ENCODE measurements at places on chromosomes 3 and 15.

DNA sequence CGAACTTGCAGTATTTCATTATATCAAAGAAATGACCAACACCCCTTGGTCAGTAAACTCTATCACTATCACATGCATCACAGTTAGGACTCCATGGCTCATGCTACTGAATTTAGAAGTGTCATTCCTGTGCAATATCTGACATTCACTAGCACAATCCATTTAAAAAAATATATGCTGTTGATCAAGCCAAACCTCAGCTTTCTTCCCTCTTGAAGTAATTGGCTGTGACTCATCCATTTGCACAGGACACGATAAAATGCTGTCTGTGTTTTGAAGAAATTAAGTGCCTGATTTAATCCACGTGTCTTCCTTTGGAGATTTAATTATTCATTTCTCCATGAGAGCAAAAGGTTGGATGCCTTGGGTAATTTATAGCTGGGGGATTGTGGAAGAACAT lies 38.9 kb downstream of the CPNE4 start:
- no peak for DNase-seq

- no peak for DNase-seq
These were observed 326.4 kb downstream of the KBTBD8 start for GRCh38 chr3:67324554-67324953.

DNA sequence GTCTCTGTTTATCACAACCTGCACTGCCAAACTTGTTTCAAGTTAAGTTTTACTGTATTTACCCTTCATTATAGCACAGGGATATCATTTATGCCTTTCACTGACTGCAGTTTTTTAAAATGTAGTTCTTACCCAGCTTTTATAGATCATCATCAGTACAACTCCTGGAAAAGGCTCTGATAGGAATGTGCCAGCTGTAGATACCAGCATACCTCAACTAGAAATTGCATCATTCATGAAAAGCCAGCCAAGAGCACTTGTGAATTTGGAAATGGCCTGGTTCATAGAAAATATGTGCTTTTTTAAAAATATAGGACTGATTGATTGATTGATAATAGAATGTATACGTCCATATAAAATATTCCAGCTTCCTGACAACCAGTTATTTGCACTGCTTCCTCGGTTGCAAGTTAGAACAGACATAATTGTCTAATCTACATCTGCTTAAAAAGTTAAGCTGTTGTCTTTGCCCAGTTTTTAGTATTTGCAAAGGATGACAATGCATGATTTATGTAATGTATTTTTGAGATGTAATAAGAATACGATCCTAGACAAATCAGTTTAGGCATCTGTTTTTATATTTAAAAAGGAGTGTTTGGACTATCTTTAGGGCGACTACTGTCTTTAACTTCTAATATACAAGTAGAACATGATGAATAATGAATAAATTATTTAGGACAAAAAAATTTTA lies 58.5 kb downstream of the DCUN1D1 start:
- no peak for DNase-seq

DNA sequence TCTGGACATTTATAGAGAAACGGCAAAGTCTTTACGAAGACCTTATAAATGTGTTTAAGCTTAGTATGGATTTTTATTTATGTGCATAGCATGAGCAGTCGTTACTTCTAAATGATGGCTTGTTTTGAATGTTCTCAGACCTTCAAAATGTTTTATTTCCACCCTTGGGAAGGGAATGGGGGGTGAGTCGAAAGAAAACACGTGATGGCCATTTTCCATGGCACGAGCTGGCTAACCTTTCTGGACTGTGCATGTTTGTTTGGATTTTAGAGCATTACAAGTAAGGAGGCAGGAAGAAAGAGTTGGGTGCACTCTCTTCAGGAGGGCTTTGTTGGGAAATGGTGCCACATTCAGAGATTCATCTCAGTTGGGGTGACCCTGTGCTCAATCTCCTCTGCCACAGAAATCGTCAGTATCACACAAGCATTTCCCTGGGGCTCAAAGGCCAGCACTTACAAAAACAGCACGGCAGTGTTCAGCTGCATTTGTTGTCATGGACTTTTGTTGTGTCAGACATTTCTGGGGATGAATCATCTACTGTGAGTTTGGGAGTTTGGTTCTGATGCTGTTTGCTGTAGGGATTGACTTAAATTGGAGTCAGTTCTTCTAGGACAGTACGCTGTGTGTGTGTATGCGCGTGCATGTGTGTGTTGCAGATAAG lies 52.3 kb upstream of the ADAMTS9 start:
- DNase-seq = no peak

DNA sequence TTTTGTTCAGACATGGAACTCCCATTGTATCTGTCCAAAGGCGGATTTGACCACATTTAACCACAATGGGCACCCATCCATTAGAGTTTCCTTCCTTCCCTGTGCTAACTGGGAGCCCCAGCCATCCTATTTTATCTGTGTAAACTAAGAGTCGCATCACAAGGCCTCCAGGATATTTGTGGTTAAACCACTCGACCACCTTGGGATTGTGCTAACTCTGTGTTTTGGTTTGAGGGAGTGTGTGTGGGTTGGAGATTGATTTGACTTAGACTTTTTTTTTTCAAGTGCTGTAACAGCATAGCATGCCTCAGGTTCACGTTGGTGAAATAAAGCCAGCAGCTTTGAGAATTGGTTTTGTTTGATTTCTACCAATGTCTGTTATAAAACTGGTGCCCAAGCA lies 100.4 kb upstream of the TP63 start:
- no peak for DNase-seq

GRCh38 chr3:29099296-29099695 lies 181.6 kb upstream of the RBMS3 start:
- no peak for DNase-seq

GRCh38 chr15:26562336-26562735 lies 210.5 kb downstream of the GABRB3 start:
- DNase-seq = no peak

DNA sequence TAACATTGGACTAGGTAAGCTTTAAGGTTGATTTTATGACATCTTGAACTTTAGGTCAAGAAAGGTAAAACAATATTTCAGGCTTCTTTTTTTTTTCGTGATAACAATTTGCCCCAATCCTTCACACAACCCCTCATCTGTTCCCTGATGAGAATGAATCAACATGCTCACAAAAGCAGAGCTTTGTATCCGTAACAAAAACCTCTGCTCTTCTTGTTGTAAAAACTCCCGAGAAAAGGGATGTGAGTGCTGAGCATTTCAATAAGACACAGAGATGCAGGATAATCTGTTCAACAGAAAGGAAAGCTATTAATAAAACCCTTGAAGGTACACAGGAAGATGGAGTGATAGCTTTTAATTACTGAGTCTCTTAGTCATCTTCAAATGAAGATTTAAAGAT lies 94.3 kb downstream of the RAD18 start:
- DNase-seq = no peak

- no peak for DNase-seq
These were observed 296 bp downstream of the TPRA1 start for GRCh38 chr3:127590282-127590592.

- no peak for DNase-seq
These were observed 340.8 kb upstream of the DPH6 start for GRCh38 chr15:35886765-35887164.

GRCh38 chr3:133038089-133038730 lies at the start of gene TMEM108:
TMEM108 (plus strand) TSS chr3:133038391.
- no peak for DNase-seq

GRCh38 chr3:22495241-22495640 lies 707.9 kb upstream of the UBE2E2 start:
- DNase-seq = no peak

DNA sequence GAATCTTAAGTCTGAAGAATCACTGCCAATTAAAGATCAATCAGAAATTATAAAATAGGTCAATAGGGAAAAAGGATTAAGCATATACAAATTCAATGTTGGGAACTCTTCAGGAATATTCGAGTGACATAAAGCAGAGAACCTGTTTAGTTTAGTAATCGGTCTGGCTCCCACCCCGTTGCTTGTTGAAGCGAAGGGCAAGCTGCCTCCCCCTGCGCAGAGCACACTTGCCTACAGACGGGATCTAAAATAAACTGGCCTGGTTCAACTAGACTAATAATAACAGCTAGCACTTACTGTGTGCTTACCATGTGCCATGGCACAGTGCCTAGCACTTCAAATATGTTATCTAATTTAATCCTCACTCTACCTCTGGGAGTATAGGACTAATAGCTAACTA lies 8.6 kb downstream of the SEMA6D start:
- DNase-seq = no peak

GRCh38 chr3:127677541-127678314 lies 5.0 kb downstream of the ABTB1 start:
- DNase-seq = no peak

GRCh38 chr3:50068134-50068533 lies 20.6 kb upstream of the RBM5 start:
- no peak for DNase-seq

DNA sequence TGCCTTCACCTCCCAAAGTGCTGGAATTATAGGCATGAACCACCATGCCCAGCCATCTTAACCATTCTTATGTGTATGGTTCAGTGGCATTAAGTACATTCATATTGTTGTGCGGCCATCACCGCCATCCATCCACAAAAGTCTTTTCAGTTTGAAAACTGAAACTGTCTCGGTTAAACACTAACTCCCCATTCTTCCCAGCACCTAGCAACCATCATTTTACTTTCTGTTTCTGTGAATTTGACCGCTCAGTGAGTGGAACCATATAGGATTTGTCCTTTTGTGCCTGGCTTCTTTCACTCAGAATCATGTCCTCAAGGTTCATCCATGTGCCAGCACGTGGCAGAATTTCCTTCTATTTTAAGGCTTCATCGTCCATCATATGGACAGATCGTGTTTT lies 5.8 kb downstream of the MCM2 start:
- DNase-seq = no peak

GRCh38 chr3:78937475-78937874 lies 830.3 kb downstream of the ROBO1 start:
- DNase-seq = no peak

DNA sequence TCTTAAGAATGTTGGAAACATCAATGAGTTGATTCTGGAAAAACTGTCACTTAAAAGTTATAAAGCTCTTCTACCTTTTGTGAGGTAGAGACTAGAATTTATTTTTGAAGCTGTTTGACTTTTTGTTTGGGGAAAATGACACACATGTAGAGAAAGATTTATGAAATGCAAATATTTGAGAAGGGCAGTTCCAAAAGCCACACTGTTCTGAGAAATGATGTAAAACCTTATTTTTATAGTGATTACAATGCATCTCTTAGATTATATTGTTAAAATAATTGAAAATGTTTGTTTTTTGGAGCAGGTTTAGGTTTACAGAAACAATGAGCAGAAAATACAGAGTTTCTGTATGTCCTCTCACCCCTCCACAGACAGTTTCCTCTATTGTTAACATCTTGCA lies 116.1 kb upstream of the CMC1 start:
- DNase-seq = no peak

- no peak for DNase-seq
These were observed 684 bp downstream of the RPL4 start for GRCh38 chr15:66503780-66504562.

GRCh38 chr15:55277116-55277564 lies 12.5 kb downstream of the RAB27A start:
- peak; percentile 16 for DNase-seq

GRCh38 chr3:195388380-195388779 lies 54.4 kb downstream of the ACAP2 start:
- DNase-seq = no peak

DNA sequence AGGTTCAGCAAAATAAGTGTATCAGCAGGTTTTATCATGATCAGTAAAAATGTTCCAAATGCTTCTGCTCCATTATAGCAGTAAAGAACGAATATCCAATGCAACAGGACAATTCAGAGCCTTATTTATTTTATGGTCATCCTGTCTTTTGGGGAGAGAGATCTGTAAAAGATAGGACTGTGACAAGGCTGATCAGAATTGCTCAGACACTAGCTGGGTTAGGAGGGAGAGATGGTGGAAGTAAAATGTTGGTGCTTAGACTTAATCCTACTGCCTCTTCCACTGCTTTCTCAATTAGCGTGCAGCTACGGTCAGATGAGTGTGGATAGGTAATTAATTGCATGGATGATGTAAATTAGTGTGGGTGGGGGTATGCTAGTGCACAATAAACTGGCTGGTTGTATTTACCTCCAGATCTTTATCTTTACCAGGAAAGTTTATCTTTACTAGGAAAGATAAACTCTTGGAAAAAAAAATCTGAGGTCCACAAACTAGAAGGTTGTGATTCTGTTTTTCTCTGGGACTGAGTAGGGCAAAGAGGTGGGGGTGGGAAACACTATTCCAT lies 2.2 kb downstream of the EID1 start:
- DNase-seq = no peak

DNA sequence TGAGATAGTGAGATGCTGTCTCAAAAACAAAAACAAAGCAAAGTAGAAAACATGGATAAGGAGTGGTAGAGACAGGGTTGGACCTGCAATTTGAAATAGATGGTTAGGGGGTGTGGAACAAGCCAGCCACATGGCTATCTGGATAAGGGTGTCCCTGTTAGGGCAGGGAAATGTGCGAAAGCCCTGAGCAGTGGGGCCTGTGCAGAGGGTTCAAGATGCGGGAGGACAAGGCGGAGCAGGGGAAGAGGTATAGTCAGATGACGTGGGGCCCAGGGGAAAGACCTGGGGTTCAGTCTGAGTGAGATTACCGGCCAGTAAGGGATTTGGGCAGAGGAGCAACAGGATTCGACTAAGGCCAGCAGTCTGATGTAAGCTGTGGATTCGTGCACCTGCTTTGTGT lies 18.4 kb upstream of the NR2E3 start:
- no peak for DNase-seq

GRCh38 chr15:86327230-86327865 lies 247.7 kb downstream of the AGBL1 start:
- no peak for DNase-seq

GRCh38 chr3:10357095-10357494 lies 36.2 kb upstream of the SEC13 start:
- no peak for DNase-seq
